Stimulated activated CD8-positive, alpha-beta memory T cell treated with anti-CD3 and anti-CD28 coated beads, Interleukin-7, amount 100 ng/mL, for 1 hour (primary cell): ENCODE measurements at places on chromosomes 12 and 14.

- DNase-seq, result no peak
Measured at GRCh38 chr12:45532113-45532512, 197.4 kb upstream of the ARID2 start.

DNA sequence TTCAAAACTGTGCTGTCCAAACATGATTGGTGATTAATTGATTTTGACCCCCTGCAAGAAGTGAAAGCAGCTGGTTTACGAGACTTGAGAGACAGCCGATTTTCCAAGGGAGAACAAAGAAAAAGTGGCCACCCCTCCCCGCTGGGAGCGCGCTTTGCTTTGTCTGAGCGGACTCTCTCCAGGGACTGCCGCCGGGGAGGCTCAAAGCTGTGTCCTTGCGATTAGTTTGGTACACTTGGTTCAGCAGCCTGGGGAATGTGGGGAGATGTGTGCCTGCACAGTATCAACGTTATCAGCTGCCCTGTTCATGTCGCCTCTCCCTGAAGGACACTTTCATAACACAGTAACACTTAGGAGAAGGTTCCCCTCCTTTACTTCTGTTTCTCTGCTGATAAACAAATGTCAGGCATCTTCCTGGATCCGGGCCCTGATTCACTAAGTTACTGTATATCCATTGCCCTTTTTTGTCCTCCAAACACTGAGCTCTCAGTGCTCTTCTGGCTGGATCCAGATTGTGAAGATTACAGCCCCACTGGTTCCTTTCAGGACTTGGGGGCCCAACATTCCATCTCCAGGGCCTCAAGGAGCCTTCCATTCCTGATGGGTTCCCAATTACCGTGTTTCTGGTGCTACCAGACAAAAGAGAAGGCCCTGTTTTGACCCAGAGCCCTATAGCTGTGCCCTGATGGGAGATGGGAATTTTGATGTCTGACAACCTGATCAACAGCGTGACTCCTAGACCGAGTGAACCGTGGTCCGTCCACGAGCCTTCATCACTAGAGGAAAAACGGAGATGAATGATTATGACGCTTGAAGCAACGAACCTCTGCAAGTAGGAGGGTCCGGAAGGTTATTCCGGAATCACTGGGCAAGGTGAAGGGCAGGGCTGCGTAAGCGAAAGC lies 31.7 kb upstream of the TUBA1C start:
- DNase-seq, result no peak

DNA sequence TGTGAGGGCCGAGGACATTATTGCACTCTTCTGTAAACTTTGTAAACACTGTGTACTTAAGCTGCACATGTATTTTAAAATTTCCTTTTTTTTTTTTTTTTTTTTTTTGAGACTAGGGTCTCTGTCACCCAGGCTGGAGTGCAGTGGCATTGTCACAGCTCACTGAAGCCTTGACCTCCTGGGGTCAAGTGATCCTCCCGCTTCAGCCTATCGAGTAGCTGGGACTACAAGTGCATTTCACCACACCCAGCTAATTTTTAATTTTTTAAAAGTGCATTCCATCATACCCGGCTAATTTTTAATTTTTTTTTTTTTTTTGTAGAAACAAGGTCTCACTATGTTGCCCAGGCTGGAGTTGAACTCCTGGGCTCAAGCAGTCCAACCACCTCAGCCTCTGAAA lies 42.4 kb downstream of the RASSF8 start:
- DNase-seq, result no peak

- DNase-seq, result peak; percentile 69
Measured at GRCh38 chr14:49865431-49865859, 12.9 kb upstream of the NEMF start.

DNA sequence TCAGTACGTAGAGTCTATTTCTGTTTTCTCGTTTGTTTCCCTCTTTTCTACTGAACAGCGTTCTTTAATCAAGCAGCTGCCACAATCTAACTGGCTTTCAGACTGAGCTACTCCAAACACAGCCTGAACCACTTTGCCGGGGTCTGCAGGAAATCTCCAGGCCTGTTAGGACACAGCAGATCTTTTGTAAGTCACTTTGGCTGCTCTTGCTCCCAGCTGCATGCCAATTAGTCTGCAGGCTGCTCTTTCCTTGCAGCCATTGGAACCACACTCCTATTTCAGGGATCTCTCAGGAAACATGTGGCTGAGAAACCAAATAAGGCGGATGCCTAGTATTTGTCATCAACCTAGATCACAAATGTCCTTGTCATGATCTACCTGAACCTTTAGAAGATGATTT lies 73.6 kb downstream of the TMTC1 start:
- no peak for DNase-seq

DNA sequence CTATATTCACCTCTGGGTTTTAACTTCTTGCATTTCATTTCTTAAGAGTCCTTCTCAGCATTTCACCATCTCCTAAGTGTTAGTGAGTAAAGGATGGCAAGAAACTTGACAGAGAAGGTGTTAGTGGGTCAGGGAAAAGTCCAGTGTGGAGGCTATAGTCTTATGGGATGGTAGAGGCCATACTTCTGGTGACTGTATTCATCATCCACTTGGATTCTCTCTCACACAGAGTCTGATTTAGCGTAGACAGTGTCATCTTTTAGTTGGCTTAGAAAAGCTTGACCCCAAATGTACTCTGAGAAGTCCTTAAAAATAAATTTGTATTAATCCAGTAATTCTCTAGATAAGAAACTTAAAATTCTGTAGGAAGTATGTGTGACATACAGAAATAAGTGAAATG lies 232.4 kb upstream of the FBXO33 start:
- no peak for DNase-seq

GRCh38 chr14:97457575-97458085 lies 660.4 kb downstream of the VRK1 start:
- no peak for DNase-seq

GRCh38 chr14:74955229-74956026 lies at the start of gene PGF:
Gene PGF, minus strand, starts transcription at chr14:74955597. Its CDS starts 355 bp downstream, at chr14:74955242.
- DNase-seq, result no peak

GRCh38 chr12:34606749-34607519 lies 584.6 kb downstream of the ALG10 start:
- no peak for DNase-seq

- no peak for DNase-seq
Measured at GRCh38 chr14:54186821-54187763, 209.7 kb upstream of the CDKN3 start.

- no peak for DNase-seq
Measured at GRCh38 chr14:105581551-105582341, 55.4 kb downstream of the TMEM121 start.

- DNase-seq, result no peak
Measured at GRCh38 chr14:52683985-52684520, 11.3 kb downstream of the ERO1A start.

DNA sequence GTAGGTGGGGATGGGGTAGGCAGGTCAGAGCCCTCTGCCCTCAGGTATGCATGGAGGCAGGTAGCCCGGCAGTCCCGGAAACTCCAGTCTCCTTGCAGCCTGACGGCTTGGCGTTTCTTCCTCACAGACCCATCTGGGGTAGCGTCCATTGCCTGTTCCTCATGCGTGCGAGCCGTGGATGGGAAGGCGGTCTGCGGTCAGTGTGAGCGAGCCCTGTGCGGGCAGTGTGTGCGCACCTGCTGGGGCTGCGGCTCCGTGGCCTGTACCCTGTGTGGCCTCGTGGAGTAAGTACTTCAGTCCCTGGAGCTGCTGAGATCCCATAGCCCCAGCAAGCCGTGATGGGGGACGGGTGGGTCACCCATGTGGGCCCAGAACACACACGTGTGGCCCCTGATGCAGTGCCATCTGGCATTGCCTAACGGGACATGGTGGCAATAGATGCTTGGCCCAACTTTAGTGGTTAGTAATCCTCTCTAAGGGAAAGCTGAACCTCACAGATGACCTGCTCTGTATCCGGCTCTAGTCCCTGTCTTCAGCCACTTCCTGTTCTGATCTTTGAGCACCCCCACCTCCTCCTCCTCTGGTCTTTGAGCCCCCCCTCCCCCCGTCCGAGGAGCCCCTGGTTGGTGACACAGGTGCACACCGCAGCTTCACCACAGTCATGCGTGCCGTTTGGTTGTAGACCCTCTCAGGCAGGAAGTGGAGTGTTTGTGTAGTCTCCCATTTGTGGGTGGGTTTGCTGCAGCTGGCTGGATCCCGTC lies 3.7 kb downstream of the SIVA1 start:
- DNase-seq, result no peak

- no peak for DNase-seq
Measured at GRCh38 chr12:104372061-104372720, 68.7 kb downstream of the EID3 start.

- DNase-seq, result no peak
Measured at GRCh38 chr14:103879570-103880347, 32.4 kb upstream of the PPP1R13B start.

- DNase-seq, result no peak
Measured at GRCh38 chr12:38157933-38158401, 158.6 kb upstream of the ALG10B start.

DNA sequence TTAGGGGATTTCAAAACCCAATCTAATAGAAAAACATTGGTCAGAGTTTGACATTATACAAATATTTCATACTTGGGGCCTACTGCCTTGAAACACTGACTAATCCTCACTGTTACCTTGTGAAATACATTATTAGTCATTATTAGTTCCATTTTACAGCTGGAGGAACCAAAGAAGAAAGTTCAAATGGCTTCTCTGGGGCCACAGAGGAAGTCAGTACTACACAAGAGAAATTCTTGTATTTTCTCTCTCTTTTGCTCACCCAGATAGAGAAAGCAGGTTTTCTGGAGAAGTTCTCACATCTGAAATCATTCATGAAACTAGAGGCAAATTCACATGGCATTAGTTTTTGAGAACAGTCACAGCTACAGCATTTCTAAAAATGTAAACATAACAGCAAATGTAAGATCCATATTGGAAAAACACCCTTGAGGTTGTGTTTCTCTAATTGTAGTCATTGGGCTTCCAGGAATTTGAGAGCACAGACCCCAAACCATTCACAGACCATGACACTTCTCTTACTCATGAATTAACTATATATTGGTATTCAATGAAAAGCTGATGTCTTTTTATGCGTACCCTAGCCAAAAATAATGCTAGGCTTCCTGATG lies 83.0 kb downstream of the LLPH start:
- DNase-seq, result no peak

DNA sequence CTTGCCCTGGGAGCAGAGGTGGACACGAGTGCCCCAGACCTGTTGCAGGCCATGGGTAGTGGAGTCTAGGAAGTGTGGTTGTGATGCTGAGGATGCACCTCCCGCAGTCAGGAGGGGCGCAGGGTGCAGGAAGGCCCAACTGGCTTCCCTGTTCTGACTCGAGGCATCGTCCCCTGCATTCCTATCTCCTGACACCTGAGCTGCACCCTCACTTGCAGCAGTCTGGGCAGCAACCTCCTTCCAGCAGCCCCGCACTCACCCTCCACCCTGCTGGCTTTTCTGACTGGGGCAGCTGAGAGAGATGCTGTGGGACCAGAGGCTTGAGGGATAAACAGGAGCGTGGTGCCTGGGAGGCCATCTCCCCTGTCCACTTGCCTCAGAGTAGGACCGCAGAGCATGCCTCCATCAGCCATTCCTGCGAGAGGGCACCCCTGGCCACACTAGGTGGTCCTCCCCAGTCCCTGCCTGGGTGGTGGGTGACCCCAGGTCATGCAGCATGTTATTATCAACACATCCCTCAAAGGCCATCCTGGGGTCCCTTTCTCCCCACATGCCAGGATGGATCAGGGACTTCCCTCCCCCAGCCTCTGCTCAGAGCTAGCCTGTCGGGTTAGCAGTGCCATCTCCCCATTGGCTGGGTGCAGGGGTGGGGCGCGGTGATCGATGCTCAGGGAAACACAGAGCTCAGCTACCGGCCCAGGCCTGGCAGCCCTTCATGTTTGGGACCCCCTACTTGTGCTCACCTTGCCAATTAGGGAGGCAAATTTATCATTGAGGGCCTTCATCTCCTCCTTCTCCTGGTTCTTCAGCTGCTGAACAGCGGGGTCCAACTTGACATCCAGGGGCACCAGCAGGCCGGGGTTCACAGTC lies 719 bp downstream of the KRT80 start:
- DNase-seq, result no peak

GRCh38 chr14:22847661-22848341 lies 11.4 kb downstream of the MMP14 start:
- DNase-seq, result no peak

DNA sequence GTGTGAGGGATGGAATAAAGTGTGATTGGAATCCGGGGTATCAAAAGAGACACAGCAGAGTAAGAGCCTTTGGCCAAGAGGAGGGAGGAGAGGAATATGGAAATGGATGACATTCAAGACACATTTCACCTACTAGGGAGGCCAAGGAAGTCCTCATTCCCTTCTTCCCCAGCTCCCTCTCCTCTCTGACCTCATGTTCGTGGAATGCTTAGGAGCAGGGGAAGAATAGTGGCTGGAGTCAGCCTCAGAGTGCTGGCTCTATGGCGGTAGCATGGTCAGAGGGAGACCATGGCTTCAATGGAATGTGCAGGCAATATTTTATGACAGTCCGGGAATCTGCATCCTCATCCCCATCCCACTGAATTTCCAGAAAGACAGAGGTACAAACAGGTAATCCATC lies 196.6 kb downstream of the EGLN3 start:
- DNase-seq, result no peak

- no peak for DNase-seq
Measured at GRCh38 chr14:95018821-95019220, 138.5 kb downstream of the DICER1 start.

GRCh38 chr14:68099495-68100045 lies 280.0 kb downstream of the RAD51B start:
- no peak for DNase-seq

DNA sequence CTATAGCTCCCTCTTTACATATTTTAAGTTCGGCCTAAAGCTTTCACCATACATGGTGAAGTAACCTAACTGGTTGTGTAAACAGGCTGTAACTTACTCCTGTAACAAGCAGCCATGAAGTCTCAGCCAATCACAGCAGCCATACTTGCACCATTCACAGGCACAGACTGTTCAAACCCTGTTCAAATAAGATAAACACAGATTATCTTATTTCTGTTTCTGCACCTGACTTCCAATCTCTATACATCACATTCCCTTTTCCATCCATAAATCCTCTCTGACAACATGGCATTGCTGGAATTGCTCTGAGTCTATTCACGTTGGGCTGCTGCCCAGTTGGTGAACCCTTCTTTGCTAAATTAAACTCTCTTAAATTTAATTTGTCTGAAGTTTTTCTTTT lies 34.5 kb upstream of the ARID2 start:
- no peak for DNase-seq

- DNase-seq, result no peak
Measured at GRCh38 chr12:50620109-50620977, 115.6 kb downstream of the DIP2B start.
